ENCODE measurements at places on chromosomes 3 and 15.

- DNase-seq, result no peak
These were observed 35.6 kb upstream of the PYDC2 start for GRCh38 chr3:191425322-191425734.

DNA sequence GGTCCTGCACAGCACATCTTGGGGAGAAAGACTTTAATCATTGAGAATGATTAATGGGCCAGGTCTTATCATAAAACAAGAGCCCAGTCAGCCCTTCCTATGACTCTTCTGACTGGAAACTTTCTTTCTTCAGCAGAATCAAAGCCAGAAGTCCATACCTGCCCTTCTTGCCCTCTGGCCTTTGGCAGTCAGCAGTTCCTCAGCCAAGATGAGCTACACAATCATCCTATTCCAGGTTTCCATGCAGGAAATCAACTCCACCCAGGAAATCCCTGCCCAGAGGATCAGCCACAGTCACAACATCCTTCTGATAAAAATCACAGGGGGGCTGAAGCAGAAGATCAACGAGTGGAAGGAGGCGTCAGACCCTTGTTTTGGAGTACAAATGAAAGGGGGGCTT is 26.9 kb downstream of the ZNF589 start:
- DNase-seq, result no peak

DNA sequence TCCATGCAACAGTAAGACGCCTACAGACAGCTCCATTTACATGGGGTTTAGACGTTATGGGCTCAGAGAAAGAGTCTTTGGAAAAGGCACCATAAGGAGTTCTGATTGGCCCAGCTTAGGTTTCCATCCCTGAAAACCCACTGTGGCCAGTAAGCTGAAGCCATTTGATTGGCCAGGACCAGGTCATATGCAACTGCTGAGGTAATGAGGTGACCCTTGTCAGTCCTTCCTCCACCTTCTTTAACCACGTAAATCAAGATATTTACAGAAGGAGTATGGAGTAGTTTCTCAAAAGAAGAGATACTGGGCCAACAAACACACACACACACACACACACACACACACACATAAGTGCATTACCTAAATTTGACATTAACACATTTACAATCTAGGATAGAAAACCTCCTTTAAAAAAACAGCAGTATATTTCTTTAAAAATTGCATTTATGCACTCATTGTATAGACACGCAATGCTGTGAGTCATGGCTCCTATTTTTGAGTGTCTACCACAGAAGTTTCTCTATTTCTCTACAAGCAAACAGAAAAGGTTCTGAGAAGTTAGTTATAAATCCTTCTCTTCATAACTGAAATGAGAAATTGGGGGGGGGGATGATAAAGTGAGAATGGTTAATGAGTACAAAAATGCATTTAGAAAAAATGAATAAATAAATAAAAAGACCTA is 16.3 kb upstream of the MB21D2 start:
- DNase-seq, result no peak

DNA sequence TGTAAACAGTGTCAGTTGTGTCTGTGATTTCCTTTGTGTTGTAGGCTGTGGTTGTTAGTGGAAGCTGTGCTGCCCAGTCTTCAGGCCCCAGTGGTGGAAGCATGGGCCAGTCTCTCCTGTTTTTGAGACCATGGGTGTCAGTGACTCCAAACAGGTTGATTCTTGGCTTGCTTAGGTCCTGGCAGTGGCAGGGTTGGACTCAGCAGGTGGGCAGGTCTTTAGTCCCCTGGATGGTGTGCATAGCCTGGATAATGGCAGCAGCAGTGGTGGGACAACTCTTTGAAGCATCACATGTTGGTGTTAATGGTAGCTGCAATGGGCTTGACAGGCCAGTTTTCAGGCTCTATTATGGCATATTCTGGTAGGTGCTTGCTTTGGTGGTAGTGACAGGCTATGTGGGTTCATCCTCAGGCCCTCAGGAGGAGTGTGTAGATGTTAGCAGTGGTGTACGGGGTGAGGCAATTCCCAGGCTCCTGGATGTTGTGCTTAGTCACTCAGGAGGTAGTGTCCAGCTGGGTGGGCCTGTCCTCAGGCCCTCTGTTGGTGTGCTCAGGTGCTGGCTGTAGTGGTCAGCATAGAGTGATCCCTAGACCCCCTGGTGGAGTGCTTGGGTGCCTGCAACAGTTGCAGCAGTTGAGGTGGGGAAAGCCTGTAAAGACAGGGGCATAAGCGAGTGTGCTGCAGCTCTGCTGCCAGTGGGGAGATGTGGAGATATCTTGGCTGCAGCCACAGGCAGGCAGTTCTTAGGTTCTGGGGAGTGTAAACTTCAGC is 596.7 kb downstream of the PDCD6IP start:
- DNase-seq, result no peak

GRCh38 chr15:52261498-52262242 is 33.9 kb downstream of the MYO5C start:
- no peak for DNase-seq

GRCh38 chr3:175349168-175349567 is 490.0 kb downstream of the NAALADL2 start:
- DNase-seq, result no peak

- no peak for DNase-seq
These were observed 343.0 kb downstream of the MFSD1 start for GRCh38 chr3:159144891-159145290.

- no peak for DNase-seq
These were observed 49.3 kb downstream of the UACA start for GRCh38 chr15:70714015-70714414.

GRCh38 chr15:91099616-91099994 is 452 bp upstream of the SV2B start:
- DNase-seq, result no peak

GRCh38 chr3:135034891-135035440 is 239.9 kb downstream of the EPHB1 start:
- no peak for DNase-seq

DNA sequence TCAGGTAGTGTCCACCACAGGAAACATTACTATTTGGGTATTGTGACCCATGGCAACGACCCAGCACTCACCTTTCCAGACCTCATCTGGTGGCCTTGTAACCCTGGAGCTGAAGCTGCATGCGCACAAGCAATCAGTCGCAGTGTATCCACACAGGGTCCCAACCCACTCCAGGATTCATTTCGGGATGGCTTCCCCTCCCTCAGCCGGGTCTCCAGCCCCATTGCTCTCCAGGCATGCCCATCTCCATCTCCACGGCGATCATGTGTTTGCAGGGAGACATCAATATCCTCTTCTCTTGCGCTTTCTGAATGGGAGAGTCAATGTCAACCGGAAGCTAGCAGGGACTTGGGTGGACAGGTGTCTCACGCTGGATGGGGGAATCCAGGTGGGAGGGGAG is 35.2 kb downstream of the GOLGA6L2 start:
- DNase-seq, result no peak

DNA sequence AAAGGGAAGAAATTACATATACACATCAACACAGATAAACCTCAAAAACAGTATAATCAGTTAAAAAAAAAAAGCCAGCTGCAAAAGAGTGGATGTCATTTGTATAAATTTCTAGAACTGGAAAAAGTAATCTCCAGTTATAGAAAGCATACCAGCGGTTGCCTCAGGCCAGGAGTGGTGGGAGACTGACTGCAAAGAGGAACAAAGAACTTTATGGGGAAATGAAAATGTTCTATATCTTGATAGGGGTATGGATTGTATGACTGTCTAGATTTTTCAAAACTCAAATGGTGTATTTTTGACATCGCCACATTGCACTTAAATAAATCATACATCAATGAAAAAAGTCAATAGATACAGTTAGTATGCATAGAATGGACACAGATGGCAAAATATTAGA is 241.6 kb downstream of the SCAPER start:
- no peak for DNase-seq

DNA sequence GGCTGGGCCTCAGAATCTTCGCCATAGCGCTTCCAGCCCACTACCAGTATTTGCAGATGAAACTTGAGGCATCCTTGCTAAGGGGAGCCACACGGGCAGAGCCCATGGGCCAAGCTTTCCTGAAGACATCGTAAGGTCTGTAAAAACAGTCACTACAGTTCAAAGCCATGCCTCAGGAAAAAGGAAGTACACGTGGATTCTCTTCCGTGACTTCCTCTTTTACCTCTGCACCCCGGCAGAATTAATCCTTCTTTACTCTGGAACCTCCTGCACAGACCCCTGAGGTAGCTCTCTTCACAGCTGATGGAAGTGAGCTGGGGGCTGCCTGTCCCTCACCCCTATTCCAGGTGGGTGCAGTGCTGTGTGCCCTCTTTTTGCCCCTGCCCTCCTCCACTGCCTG is 129.2 kb downstream of the CHDH start:
- no peak for DNase-seq
